ENCODE measurements at places on chromosomes 16 and 17.

DNA sequence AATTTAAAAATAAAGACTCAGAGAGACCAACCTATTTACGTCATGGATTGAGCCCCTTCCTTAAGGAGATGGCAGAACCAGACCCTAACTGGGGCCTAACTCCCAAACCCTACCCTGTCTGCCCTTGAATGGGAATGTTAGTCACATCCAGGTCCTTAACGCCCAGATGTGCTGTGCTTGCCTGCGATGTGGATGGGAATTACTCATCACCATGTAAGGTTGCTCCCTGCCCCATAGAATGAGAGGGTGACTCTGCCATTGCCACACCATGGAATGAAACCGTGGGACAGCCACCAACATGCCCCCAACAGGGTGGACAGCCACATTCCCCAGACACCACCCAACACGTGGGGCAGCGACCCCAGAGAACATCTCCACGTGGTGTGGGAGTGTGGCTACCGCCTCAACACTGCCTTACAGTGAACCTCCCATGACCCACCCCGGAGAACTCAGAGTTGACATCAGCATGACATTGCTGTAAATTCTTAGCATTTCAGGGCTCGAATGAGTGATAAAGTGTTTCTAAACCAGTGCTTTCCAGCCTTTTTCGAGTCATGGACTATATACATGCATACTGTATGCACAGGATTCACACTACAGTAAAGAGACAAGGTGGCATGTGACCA lies 31.8 kb downstream of the SCNN1B start:
- DNase-seq: no peak

GRCh38 chr16:26189536-26189935 lies 497.8 kb downstream of the HS3ST4 start:
- DNase-seq: no peak

DNA sequence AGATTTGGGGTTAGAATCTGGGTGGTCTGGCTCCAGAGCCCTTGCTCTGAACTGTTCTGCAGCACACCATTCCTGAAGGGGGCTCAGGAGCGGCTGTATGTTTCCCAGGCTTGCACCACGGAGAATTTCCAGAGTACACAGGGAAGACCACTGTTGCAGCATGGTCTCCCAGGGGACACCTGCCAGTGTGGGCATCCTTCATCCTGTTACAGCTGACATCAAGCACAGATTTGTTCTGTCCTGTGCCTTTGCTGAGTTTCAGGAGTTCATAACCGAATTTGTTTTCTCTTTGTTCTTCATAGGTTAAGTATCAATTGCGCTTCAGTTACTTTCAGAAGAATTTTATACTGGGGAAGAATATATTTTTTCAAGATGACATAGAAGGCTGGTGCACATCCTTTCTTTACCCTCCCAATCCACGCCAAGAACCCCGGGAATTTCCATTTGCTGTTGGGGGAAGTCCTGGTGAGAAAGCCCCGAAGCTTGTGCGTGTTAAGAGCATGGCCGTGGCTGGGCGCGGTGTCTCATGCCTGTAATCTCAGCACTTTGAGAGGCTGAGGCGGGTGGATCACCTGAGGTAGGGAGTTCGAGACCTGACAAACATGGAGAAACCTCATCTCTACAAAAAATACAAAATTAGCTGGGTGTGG lies 26.3 kb upstream of the ABCA3 start:
- DNase-seq: no peak

GRCh38 chr17:21194226-21194625 lies 19.7 kb downstream of the TMEM11 start:
- DNase-seq: no peak

DNA sequence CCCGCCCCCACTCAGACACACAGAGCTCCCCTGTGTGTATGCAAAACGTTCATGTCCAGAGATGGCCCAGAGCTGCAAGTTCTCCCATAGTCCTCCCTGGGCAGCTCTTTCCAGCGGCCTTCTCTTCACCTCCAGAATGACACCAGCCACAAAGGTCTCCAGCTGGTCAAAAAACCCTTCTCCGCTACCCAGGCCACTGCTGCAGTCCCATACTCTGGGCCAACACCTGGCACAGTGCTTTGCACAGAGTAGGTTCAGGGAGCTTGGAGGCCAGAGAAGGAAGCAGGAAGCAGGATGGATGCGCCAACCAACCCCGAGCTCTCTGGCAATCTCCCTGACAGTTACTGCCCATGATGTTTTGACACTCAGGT lies 1.1 kb upstream of the STAT5B start:
- DNase-seq: no peak

GRCh38 chr17:40618754-40619625 lies 28.6 kb downstream of the SMARCE1 start:
- DNase-seq: no peak

DNA sequence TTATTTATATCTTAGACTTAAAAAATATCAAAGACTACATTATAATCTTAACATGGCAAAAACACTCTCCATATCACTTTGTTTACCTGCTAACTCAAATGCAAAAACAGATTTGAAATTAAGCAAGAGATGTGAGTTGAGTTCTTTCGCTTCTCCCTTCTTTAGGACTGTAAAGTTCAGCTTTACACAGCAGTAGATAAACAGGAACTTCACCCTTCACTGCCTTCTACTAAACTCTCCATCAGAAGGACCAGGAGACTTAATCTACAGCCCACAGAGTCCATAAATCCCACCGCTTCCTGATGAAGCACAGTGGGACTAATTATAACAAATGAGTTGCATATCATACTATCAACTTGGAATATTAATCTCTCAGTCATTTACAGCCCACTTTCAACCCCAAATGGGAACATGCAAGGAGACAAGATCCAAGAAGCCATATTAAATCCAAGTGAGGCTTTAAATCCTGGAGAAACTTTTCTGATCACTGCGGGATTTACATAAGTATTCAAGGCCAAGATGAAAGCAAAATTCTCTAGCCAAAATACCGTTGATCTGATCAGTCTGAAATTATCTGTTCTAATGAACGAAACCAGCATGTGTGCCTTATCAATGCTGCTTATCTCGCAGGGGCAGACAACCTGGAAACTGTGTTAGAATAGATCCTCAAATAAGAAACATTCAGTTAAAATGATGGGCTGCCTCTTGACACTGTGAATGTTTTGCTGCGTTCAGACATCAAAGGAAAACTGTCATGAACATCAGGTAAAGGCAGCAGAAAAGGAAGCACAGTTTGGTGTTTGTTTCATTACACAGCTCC lies 1.6 kb downstream of the AMFR start:
- no peak for DNase-seq

- no peak for DNase-seq
Measured at GRCh38 chr16:26911436-26911835, 155.3 kb upstream of the C16orf82 start.

- DNase-seq: no peak
Measured at GRCh38 chr16:8847145-8847544, 21.7 kb downstream of the CARHSP1 start.

- DNase-seq: no peak
Measured at GRCh38 chr17:75979705-75980187, 706 bp downstream of the TEN1 start.

DNA sequence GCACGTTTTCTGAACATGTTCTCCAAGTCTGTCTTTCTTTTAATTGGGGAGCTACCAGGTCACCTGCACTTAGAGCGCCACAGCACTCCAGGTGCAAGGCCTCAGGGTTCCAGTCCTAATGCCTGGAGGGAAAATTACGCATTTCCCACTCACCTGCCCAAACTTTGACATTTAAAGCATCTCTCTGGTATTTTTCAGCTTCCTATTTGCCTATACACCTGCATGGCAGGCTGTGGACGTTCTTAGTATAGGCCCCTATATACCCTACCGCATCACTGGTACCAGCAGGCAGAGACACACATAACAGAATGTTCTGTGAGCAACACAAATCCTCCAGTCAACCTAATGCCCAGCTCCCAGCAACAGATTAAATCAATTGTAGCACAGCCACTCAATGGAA lies 213.3 kb downstream of the MRTFB start:
- DNase-seq: no peak

DNA sequence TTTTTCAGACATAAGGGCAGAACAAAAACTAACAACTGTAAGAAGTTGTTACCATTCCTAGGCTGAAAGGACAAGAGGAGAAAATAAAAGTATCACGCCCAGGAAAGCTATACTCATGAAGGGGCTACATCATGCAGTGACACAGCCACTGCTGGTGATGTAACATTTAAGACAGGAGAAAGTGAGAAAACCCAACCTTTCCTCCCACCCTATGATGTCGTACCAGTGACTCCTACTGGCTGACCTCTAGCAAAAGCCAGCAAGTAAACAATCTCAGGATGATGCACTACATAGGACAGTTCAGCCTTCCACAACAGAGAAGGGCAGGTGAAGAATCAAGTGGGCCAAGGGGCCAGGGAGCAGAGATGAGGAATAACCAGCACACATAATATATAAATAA lies 14.0 kb upstream of the OR1E2 start:
- DNase-seq: no peak

- DNase-seq: no peak
Measured at GRCh38 chr16:80372341-80372740, 168.5 kb upstream of the DYNLRB2 start.

DNA sequence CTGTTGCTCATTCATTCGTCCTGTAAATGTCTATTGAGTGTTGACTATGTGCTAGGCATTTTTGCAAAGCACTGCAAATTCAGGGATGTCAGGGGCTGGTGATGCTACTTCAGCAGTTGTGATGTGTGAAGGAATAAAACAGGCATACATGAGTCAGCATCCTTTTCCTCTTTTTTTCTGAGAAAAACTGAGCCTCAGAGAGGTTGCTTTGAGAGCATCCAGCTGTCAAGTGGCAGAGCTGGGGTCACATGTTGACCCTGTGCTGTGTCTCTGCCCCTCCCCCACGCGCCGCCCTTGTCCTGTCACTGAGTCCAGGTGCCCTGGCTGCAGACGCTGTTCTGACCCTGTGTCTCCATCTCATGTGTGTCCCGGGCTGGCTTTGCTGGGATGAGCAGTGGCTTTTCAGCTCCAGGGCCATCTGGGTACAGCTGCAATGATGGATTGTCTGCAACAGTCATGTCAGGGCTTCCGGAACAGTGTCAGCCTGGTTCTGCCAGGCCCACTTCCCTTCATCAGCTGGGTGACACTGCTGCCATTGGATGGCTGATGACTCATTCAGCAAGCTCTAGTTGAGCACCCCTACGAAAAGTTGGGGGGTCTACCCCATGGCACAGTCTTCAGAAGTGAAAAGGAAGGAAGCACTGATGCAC lies 14.9 kb downstream of the SEC14L5 start:
- DNase-seq: no peak

- no peak for DNase-seq
Measured at GRCh38 chr16:86968866-86969265, 348.3 kb downstream of the C16orf95 start.

DNA sequence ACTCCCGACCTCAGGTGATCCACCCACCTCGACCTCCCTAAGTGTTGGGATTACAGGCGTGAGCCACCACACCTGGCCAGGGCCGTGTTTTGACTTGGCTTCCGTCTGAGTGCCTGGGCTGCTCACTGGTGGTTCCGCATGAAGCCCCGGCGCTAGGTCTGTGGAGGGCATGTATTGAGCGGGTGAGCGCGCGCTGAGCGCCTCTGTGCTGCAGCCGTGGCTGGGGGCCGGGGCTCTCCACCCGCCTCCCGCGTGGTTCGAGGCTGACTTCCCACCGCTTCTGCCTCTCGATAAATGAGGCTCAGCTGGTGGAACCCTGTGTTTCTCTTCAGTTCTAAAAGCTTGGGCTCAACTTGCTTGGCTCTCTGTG lies 38.9 kb upstream of the ATP2A3 start:
- no peak for DNase-seq

GRCh38 chr17:46159686-46160085 lies 33.5 kb downstream of the KANSL1 start:
- no peak for DNase-seq

GRCh38 chr16:23537390-23537789 lies 19.8 kb downstream of the EARS2 start:
- DNase-seq: no peak

DNA sequence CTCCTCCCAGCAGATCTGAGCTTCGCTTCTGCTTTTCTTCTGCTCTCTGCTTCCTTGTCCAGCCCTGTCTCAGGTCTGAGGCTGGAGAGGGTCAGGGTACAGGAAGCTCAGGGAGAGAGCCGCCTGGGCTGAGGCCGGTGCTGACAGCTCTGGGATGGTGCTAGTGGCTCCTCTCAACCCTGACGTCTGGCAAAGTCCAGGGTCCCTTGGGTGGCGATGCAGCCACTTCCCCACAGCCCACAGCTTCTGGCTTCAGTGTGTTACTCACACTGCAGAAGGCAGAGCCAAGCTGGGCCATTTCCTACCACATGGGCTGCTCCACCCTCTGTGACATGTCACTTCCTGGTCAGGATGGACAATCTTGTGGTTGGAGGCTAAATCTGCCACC lies at the start of gene CD300C:
TSS of gene CD300C (minus strand) at position 273 of the 388 bp plus-strand sequence. CDS start 333 bp downstream, outside the sequence.
- no peak for DNase-seq

- no peak for DNase-seq
Measured at GRCh38 chr17:21548236-21548635, 144.1 kb upstream of the KCNJ18 start.

DNA sequence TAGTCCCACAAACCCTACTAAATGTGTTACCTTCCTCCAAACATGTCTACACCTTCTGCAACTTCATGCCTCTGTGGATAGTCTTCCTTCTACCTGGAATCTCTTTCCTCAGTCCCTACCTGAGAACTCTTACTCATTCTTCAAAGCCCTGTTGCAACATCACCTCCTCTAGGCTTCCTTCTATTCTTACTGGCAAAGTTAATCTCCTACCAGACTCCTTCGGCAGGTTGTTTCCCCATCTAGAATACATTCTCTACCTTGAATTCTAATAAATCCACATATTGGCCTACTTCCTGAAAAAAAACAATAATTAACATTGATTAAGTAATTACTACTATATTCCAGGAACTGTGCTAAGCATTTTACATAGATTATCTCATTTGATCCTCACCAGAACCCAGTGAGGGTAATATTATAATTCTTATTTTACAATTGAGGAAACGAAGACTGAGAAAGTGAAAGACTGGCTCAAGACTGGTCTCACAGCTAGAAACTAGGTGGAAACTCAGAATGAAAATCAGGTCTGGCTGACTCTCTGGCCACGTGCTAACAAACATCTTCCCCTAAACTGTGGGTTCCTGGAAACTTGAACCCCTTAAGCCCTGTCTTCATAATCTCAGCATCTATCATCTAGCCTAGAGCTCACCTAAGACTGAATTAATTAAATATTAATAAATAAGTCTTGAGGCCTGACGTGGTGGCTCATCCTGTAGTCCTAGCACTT lies 4.6 kb upstream of the STAT3 start:
- no peak for DNase-seq

DNA sequence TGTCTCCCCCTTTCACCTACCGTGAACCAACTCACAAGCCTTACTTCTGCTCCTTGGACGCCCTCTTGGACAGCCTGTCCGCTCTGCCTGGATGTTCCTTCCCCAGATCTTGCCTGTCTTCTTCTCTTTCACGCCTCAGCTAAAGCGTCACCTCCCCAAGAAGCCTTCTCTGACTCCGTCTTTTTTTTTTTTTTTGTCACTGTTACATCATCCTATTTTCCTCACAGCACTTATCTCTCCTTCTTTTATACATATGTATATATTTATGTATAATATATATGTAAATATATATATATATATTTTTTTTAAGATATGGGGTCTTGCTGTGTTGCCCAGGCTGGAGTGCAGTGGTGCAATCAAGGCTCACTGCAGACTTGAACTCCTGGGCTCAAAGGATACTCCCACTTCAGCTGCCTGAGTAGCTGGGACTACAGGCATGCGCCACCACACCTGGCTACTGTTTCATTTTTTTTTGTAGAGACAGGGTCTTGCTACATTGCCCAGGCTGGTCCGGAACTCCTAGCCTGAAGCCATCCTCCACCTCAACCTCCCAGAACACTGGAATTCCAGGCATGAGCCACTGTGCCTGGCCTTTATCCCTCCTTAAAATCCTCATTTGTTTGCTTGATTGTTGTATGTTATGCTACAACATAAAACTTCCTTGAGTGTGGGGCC lies 16.5 kb upstream of the AKTIP start:
- no peak for DNase-seq

All from NCI-H1930 (cell line).